Lower lobe of right lung (tissue), 2 donors: ENCODE measurements at places on chromosomes 11 and 22. TPM values are rescaled to one million over a fixed set of nuclear protein-coding genes. Genes with fewer than 3 reads are reported as not detected.

DNA sequence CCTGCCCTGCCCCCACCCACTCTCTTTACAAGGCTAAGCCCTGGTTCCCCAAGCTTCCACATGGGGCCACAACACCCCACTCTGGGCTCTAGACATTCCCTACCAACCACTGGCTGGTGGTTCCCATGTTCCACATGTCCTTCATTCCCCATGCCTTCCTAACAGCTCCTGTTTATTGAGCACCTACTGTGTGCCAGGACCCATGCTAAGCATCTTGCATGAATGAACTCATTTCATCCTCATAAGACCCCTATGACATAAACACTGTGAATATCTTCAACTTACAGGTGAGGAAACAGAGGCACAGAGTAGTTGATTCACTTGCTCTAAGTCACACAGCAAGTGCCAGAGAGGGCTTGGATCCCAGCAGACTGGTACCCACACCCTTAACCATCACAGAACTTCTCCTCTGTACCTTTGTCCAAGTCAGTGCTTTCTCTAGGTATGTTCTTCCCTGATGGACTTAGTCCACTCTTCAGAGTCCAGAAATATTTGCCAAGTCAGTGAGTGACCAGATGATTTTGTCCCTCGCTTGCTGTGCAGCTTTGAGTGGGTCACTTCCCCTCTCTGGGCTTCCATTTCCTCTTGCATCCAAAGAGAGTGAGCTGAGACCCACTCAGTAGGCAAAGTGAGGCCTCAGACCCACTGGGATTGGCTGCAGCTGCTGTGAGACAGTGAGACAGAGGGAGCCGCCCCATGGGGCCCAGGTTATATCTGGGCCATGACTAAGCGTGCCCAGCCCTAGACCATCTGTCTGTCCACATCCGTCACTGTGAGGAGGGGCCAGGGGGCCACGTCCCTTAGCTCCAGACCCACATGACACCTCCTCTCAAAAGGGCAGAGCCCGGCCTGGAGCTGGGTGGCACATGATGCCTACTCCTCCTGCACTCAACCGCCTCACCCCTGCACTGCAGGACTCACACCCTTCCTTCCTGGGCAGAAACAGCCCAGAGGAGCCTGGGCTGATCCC lies 132.4 kb downstream of the MN1 start:
- H3K27ac ChIP-seq, result peak overlapping the region; percentile 46
- peak; percentile 52 for DNase-seq
- peaks cover 5% of the 10 kb centered on the region for H3K27me3 ChIP-seq

- no peak overlapping the region for H3K4me3 ChIP-seq
- no peak for DNase-seq
- no peak overlapping the region for H3K27ac ChIP-seq
- H3K4me1 ChIP-seq, result no peaks in the 10 kb centered on the region
- H3K36me3 ChIP-seq, result peaks cover 82% of the 10 kb centered on the region
These were observed 10.3 kb downstream of the TOP3B start for GRCh38 chr22:21972293-21972779.

GRCh38 chr22:44460287-44460686 lies 37.7 kb downstream of the RTL6 start:
- DNase-seq, result no peak
- no peak overlapping the region for H3K27ac ChIP-seq
- H3K4me3 ChIP-seq, result no peak overlapping the region
- H3K27me3 ChIP-seq, result peaks cover 5% of the 10 kb centered on the region
- H3K36me3 ChIP-seq, result no peaks in the 10 kb centered on the region

- H3K27ac ChIP-seq, result no peak overlapping the region
- no peak overlapping the region for H3K4me3 ChIP-seq
- H3K27me3 ChIP-seq, result no peaks in the 10 kb centered on the region
- H3K4me1 ChIP-seq, result no peaks in the 10 kb centered on the region
These were observed 22.2 kb upstream of the NAP1L4 start for GRCh38 chr11:3014057-3014938.

- H3K27me3 ChIP-seq, result no peaks in the 10 kb centered on the region
- no peak for DNase-seq
- no peaks in the 10 kb centered on the region for H3K4me1 ChIP-seq
- no peak overlapping the region for H3K4me3 ChIP-seq
- no peak overlapping the region for H3K27ac ChIP-seq
These were observed 23.5 kb upstream of the OSBPL5 start for GRCh38 chr11:3188496-3189195.

DNA sequence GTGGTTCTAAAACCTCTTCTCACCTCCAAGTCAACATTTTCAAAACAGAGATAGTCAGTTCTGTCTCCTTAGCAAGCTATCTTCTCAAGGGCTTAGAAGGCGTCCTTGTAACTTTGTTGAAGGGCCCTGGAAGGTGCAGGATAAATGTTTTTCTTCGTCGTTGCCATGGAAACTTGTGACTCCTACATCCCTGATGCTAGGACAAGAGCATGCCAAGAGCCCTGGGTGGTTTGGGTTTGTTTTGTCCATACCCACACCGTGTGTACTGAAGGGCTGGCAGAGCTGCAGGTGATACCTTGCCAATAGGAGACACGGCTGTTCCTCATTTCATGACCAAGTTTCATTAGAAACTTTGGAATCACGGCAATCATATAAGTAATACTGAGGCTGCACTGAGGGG lies 81.6 kb downstream of the GALNT18 start:
- H3K36me3 ChIP-seq, result no peaks in the 10 kb centered on the region
- peaks cover 52% of the 10 kb centered on the region for H3K4me1 ChIP-seq
- no peak overlapping the region for H3K27ac ChIP-seq
- H3K4me3 ChIP-seq, result no peak overlapping the region
- H3K27me3 ChIP-seq, result no peaks in the 10 kb centered on the region

- no peak overlapping the region for H3K4me3 ChIP-seq
- DNase-seq, result no peak
- H3K27me3 ChIP-seq, result no peaks in the 10 kb centered on the region
- H3K4me1 ChIP-seq, result no peaks in the 10 kb centered on the region
- no peak overlapping the region for H3K27ac ChIP-seq
These were observed 1.9 kb downstream of the MMP8 start for GRCh38 chr11:102722821-102723220.

- no peaks in the 10 kb centered on the region for H3K4me1 ChIP-seq
- H3K36me3 ChIP-seq, result no peaks in the 10 kb centered on the region
- H3K27ac ChIP-seq, result no peak overlapping the region
- peak; percentile 35 for DNase-seq
- no peak overlapping the region for H3K4me3 ChIP-seq
These were observed 125.5 kb downstream of the KCNQ1 start for GRCh38 chr11:2570211-2570811.

GRCh38 chr22:38243007-38243765 lies 29.6 kb downstream of the TMEM184B start:
- H3K4me1 ChIP-seq, result peaks cover 41% of the 10 kb centered on the region
- H3K27me3 ChIP-seq, result no peaks in the 10 kb centered on the region
- H3K36me3 ChIP-seq, result peaks cover 47% of the 10 kb centered on the region

GRCh38 chr11:11605821-11606450 lies 15.9 kb downstream of the GALNT18 start:
- DNase-seq, result no peak
- H3K4me1 ChIP-seq, result peaks cover 12% of the 10 kb centered on the region
- H3K27me3 ChIP-seq, result no peaks in the 10 kb centered on the region
- no peaks in the 10 kb centered on the region for H3K36me3 ChIP-seq
- H3K4me3 ChIP-seq, result no peak overlapping the region

GRCh38 chr22:49705972-49706352 lies 121.7 kb downstream of the BRD1 start:
- no peaks in the 10 kb centered on the region for H3K4me1 ChIP-seq
- no peaks in the 10 kb centered on the region for H3K36me3 ChIP-seq
- no peak overlapping the region for H3K4me3 ChIP-seq
- H3K27ac ChIP-seq, result no peak overlapping the region

DNA sequence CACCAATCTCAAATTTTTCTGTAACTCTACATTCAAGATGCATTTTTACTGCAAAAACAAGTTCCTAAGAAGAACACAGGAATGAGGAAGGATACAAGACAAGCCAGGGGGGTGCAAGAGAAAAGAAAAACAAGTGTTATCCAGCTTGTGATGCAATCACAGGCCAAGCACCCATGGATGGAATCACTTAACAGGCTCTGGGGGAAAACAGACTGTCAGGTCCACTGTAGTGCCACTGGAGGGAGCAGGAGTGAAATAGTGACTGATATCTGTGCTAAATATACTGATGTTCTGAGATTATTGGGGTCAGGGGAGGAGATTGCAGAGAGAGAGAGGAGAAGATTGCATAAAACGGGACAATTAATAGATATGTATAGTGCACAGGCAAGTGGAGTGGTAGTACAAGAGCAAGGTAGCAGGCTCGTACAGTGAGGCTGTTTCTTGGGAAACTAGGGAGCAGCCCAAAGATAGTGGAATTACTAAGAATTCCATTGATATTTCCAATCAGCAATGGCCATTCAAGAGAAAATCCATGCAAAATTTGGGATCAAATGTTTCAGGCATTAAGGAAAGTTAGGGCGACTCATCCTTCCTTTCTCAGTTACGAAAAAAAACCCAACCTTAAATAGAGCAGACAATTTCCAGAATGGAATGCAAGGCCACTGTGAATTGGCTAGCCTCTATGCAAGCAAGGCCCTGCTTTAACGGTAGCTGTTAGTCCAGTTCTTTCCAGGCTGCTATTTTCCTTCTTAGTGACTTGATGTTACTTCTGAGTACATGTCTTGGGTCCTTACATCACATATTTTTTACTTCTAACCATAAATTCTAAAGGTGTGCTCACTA lies 52.2 kb upstream of the CEP126 start:
- no peaks in the 10 kb centered on the region for H3K27me3 ChIP-seq
- H3K4me1 ChIP-seq, result no peaks in the 10 kb centered on the region
- no peak overlapping the region for H3K4me3 ChIP-seq

- peak overlapping the region; percentile 32 for H3K4me3 ChIP-seq
- H3K27me3 ChIP-seq, result peaks cover 10% of the 10 kb centered on the region
- DNase-seq, result peak; percentile 84
- peaks cover 11% of the 10 kb centered on the region for H3K4me1 ChIP-seq
- H3K27ac ChIP-seq, result no peak overlapping the region
- no peaks in the 10 kb centered on the region for H3K36me3 ChIP-seq
These were observed 511 bp downstream of the PKDREJ start for GRCh38 chr22:46262449-46263215.

- no peak for DNase-seq
- H3K4me1 ChIP-seq, result no peaks in the 10 kb centered on the region
- H3K4me3 ChIP-seq, result no peak overlapping the region
- peaks cover 90% of the 10 kb centered on the region for H3K36me3 ChIP-seq
These were observed 11.8 kb downstream of the SAMM50 start for GRCh38 chr22:43967069-43967468.

GRCh38 chr11:65321828-65322485 lies 7.3 kb downstream of the CDC42EP2 start:
- H3K4me1 ChIP-seq, result peaks cover 43% of the 10 kb centered on the region
- H3K27me3 ChIP-seq, result no peaks in the 10 kb centered on the region
- H3K36me3 ChIP-seq, result peaks cover 31% of the 10 kb centered on the region
- H3K4me3 ChIP-seq, result no peak overlapping the region
- DNase-seq, result peak; percentile 34

DNA sequence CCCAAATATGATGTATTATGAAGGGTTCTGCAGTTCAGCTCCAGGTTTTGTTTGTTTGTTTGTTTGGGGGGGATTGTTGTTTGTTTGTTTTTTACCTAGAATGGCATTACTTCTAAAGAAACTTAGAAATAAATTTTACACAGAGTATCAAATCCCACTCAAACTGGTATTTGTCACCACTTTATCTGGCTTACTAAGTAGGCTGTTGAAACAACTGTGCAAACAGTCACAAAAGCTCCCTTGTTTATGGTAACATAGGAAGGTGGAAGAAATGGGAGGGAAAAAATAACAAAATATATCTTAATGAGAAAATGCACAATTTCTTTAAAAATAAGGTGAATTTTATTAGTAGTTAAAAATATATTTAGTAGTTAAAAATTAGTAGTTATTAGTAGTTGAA lies 108.3 kb upstream of the ANO5 start:
- H3K4me3 ChIP-seq, result no peak overlapping the region
- H3K36me3 ChIP-seq, result no peaks in the 10 kb centered on the region
- H3K27ac ChIP-seq, result no peak overlapping the region
- no peaks in the 10 kb centered on the region for H3K4me1 ChIP-seq

- peak; percentile 76 for DNase-seq
- peaks cover 57% of the 10 kb centered on the region for H3K4me1 ChIP-seq
- H3K27me3 ChIP-seq, result no peaks in the 10 kb centered on the region
- H3K36me3 ChIP-seq, result peaks cover 10% of the 10 kb centered on the region
- peak overlapping the region; percentile 68 for H3K4me3 ChIP-seq
- peak overlapping the region; percentile 95 for H3K27ac ChIP-seq
These were observed 1.2 kb downstream of the DGCR2 start for GRCh38 chr22:19120829-19121630.

DNA sequence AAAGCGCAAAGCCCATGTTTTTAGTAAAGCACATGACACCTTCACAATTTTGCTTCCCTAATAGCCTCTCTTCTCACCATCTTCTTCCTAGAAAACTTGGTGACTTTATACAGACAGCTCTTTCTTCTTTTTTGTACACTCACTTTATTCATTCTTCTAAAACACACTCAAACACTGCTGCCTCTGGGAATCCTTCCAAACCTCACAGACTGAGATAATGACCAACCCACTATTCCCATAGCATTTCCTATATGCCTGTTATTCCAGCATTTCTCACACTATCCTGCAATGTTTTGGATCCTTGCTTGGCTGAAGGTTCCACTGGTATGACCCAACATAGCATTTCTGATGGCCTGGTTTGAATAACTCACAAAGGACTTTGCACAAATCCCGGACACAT lies 442.1 kb upstream of the CCDC90B start:
- no peak overlapping the region for H3K27ac ChIP-seq
- no peak for DNase-seq
- H3K36me3 ChIP-seq, result no peaks in the 10 kb centered on the region
- H3K4me3 ChIP-seq, result no peak overlapping the region
- H3K27me3 ChIP-seq, result no peaks in the 10 kb centered on the region

DNA sequence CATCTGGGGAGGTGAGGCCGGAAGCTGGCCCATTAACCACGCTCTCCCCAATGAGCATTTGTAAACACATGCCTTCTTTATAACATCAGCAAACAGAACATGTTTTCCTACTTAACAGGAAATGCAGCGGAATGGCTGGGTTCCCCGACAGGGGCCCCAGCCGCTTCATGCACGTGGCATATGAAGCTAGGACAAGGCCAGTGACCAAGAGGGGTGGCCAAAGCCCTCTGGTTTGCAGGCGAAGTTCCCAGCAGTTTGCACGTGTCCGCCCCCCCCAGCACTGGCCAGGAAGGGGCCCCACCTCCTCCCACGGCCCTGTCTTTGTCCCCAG lies 38.7 kb upstream of the LINC01488 start:
- H3K4me3 ChIP-seq, result peak overlapping the region; percentile 48
- H3K4me1 ChIP-seq, result peaks cover 47% of the 10 kb centered on the region
- H3K27ac ChIP-seq, result peak overlapping the region; percentile 88
- peak; percentile 60 for DNase-seq

GRCh38 chr11:117169736-117170135 lies 8.8 kb upstream of the SIDT2 start:
- no peak for DNase-seq
- no peak overlapping the region for H3K4me3 ChIP-seq
- H3K36me3 ChIP-seq, result peaks cover 67% of the 10 kb centered on the region

GRCh38 chr11:82003671-82004515 lies 729.8 kb downstream of the FAM181B start:
- H3K36me3 ChIP-seq, result no peaks in the 10 kb centered on the region
- H3K4me3 ChIP-seq, result no peak overlapping the region
- H3K27me3 ChIP-seq, result no peaks in the 10 kb centered on the region

GRCh38 chr11:68303083-68303482 lies 9.3 kb upstream of the LRP5 start:
- H3K4me3 ChIP-seq, result no peak overlapping the region
- H3K36me3 ChIP-seq, result no peaks in the 10 kb centered on the region
- no peak overlapping the region for H3K27ac ChIP-seq
- H3K27me3 ChIP-seq, result no peaks in the 10 kb centered on the region
- peaks cover 13% of the 10 kb centered on the region for H3K4me1 ChIP-seq

- no peak for DNase-seq
- no peak overlapping the region for H3K4me3 ChIP-seq
- H3K36me3 ChIP-seq, result peaks cover 51% of the 10 kb centered on the region
- no peak overlapping the region for H3K27ac ChIP-seq
These were observed 70.3 kb upstream of the GRK2 start for GRCh38 chr11:67195971-67196456.

TMEM132A gene
- 13.9 TPM for total RNA-seq

KRTAP5-2 gene
- total RNA-seq, result not detected

OR8G5 gene
- 0.35 TPM for total RNA-seq

UBQLNL gene
- total RNA-seq, result 1.1 TPM

FAT3 gene
- total RNA-seq, result 7.9 TPM
